ENCODE measurements at places on chromosomes 12 and 14.
A peak's percentile ranks its signal among the peaks of the same experiment; 100 is the strongest.

DNA sequence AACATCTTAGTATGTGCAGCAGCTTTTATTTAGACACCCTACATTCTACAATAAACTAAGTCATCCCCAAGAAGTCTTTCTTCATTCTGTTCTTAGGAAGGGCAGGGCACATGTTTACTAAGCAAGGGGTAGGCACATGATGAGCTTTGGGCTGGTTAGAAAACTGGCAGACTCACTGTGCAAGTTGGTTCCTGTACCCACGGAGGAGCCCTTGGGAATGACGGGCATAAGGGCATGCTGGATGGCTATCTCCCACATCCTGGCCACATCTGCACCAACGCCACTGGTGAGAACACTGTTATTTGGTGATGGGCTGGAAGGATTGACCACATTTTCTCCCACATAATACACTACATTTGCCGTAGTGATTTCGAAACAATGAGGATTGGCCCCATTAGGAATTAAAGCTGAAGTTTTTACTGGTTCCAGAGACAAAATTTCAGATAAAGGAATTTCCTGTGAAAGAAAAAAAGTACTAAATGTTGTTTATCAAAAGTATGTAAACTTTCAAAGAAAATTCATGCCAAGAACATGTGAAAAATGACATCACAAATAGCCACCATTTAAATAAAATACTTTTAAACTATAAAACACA is 297.0 kb downstream of the PRKD1 start:
- H3K36me3 ChIP-seq = no peaks in the 10 kb centered on the region
- no peaks in the 10 kb centered on the region for H3K27me3 ChIP-seq
- H3K27ac ChIP-seq = no peak overlapping the region
- DNase-seq = no peak

DNA sequence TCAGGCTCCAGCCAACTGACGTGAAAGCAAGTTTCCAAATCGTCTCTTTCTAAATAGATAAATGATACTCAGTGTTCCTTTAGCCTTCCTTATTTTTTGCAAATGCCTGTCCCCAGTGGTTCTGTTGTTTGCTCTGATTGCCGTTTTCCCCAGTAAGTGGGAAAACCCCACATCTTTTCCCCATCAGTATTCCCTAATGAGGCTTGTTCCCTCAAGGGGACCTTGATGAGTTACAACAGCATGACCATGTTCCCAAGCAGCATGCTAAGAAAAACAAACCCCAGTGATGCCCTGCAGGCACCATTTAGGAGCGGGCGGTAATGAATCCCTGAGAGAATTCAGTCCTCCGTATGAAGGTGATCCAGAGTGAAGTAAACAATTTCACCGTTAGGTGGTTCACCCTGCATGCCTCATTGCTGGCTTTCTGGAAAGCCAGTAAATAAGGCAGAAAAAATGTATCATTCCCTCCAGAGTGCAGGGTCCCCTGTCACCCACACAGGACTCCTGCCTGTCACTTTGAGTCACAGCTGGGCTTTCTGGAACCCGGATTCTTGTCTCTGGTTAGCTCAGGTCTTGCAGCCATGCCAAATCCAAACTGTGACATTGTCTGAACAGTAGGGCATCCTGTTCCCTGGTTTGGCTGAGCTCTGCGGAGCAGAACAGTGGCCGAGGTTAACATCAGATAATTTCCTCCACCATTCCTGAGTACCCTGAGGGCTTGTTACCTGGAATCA is 222.6 kb downstream of the RGS6 start:
- no peaks in the 10 kb centered on the region for H3K27me3 ChIP-seq
- H3K36me3 ChIP-seq = no peaks in the 10 kb centered on the region
- no peak for DNase-seq
- no peak overlapping the region for H3K4me3 ChIP-seq

GRCh38 chr12:75798136-75798926 is 233.2 kb downstream of the PHLDA1 start:
- no peaks in the 10 kb centered on the region for H3K4me1 ChIP-seq
- no peak overlapping the region for H3K4me3 ChIP-seq
- H3K36me3 ChIP-seq = no peaks in the 10 kb centered on the region
- no peak overlapping the region for H3K27ac ChIP-seq

DNA sequence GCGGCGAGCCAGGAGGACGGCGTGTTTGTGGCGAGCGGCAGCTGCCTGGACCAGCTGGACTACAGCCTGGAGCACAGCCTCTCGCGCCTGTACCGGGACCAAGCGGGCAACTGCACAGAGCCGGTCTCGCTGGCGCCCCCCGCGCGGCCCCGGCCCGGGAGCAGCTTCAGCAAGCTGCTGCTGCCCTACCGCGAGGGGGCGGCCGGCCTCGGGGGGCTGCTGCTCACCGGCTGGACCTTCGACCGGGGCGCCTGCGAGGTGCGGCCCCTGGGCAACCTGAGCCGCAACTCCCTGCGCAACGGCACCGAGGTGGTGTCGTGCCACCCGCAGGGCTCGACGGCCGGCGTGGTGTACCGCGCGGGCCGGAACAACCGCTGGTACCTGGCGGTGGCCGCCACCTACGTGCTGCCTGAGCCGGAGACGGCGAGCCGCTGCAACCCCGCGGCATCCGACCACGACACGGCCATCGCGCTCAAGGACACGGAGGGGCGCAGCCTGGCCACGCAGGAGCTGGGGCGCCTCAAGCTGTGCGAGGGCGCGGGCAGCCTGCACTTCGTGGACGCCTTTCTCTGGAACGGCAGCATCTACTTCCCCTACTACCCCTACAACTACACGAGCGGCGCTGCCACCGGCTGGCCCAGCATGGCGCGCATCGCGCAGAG is 873 bp downstream of the PLXNC1 start:
- H3K27ac ChIP-seq = no peak overlapping the region
- peak; percentile 33 for DNase-seq
- H3K36me3 ChIP-seq = no peaks in the 10 kb centered on the region
- peaks cover 29% of the 10 kb centered on the region for H3K4me1 ChIP-seq
- no peaks in the 10 kb centered on the region for H3K27me3 ChIP-seq

DNA sequence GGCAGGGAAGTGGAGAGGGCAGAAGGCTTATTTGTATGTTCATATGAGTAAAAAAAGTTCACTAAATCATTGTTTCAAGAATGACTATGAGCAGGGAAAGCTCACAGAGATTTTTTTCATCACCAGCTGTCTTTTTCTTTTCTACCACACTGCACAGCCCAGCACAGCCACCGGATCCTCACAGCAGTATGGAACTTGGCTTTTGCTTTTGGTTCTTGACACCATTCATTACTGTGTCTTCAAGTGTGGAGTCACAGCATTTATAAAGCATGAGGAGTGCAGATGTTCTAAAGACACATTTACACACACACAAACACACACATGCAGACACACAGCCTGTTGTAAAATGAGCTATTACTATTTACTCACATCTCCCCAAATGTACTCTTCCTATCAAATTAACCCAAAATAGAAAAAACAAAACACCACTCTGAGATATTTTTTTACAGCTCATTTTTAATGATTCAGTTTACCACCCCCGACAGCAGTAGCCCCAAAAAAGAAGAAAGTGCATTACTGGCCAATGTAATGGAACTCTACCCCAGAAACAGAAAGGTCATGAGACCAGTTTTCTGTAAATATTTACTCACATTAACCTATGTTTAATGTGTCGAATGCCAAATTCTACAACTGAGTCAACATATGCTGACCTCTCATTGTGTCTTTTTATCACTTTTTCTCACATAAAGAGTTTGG is 60.5 kb downstream of the BTG1 start:
- no peak overlapping the region for H3K27ac ChIP-seq
- no peaks in the 10 kb centered on the region for H3K27me3 ChIP-seq
- H3K36me3 ChIP-seq = no peaks in the 10 kb centered on the region
- H3K4me3 ChIP-seq = no peak overlapping the region

DNA sequence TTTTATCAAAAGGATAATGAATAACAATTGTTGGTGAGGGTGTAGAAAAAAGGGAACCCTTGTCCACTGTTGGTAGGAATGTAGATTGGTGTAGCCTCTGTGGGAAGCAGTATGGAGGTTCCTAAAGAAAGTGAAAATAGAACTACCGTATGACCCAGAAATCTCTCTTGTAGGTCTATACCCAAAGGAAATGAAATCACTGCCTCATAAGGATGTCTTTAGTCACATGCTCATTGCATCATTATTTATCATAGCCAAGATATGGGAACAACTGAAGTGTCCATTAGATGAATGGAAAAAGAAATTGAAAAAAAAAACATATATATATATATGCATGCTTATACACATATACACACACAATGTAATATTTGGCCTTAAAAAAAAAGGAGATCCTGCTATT is 158.8 kb upstream of the NPAS3 start:
- no peak overlapping the region for H3K27ac ChIP-seq
- no peaks in the 10 kb centered on the region for H3K4me1 ChIP-seq
- no peaks in the 10 kb centered on the region for H3K27me3 ChIP-seq
- H3K4me3 ChIP-seq = no peak overlapping the region

GRCh38 chr14:67515386-67516079 is 17.6 kb upstream of the PLEKHH1 start:
- H3K27ac ChIP-seq = no peak overlapping the region
- no peak for DNase-seq
- H3K36me3 ChIP-seq = no peaks in the 10 kb centered on the region
- H3K4me3 ChIP-seq = peak overlapping the region; percentile 84
- H3K27me3 ChIP-seq = no peaks in the 10 kb centered on the region

DNA sequence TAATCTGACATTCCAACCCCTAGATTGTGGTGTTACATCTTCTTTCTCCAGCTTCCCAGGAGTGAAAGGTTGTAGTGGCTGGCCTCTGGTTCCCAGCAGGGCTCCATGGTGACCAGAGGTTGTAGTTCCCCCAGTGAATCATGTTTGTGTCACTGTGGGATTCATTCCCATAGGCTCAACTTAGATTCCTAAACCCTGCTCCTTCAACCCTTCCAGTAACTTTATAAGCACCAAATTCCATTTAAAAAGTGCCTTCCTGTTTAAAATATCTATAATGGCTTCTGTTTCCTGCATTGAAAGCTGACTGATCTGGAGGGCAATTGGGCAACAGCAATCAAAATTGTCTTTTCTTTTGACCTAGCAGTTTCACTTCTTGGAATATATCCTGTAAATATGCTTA is 40.5 kb upstream of the TBC1D15 start:
- no peaks in the 10 kb centered on the region for H3K36me3 ChIP-seq
- DNase-seq = no peak
- no peaks in the 10 kb centered on the region for H3K4me1 ChIP-seq

DNA sequence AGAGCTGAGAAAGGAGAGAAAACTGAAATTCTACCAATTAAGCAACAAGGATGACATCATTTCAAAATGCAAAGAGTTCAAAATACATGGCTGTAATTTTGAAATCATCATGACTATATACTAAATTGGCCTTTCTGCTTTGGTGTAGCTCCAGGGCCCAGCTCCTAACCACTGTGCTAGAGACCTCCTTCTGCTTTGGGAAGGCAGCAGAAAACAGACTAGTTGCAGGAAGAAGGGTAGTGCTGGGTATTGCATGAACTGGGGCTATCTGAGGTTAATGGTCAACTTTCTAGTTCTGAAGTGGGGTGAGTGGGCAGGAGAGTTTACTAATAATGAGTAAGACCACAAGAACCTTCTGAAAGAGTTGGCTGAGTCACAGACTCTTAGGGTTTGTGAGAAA is 66.2 kb downstream of the PTGER2 start:
- no peak overlapping the region for H3K27ac ChIP-seq
- H3K4me1 ChIP-seq = peaks cover 10% of the 10 kb centered on the region
- DNase-seq = no peak
- no peak overlapping the region for H3K4me3 ChIP-seq
- no peaks in the 10 kb centered on the region for H3K36me3 ChIP-seq

GRCh38 chr14:101761032-101761880 is at the start of gene PPP2R5C:
TSS of gene PPP2R5C (plus strand) at chr14:101761709. CDS start at chr14:101761894, 185 bp downstream.
- DNase-seq = peak; percentile 84
- H3K4me1 ChIP-seq = peaks cover 30% of the 10 kb centered on the region

- no peak overlapping the region for H3K4me3 ChIP-seq
- H3K27ac ChIP-seq = no peak overlapping the region
- H3K36me3 ChIP-seq = no peaks in the 10 kb centered on the region
Measured at GRCh38 chr12:3352230-3352629, 138.8 kb upstream of the PRMT8 start.

DNA sequence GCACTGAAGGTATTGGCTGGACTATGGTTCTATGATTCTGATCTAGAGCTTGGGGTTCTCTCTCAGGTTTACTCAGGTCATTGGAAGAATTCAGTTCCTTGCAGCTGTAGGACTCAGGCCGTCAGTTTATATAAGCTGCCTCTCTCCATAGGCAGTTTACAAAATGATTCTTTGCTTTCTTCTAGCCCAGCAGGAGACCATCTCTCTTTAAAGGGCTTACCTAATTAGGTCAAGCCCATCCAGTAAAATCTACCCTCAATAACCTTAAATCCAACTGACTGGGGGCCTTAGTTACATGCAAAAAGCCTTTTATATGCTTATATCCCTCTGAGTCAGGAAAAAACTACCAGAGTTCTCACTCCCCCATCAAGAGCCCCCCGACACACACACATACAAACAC is 80.5 kb upstream of the GARIN6 start:
- no peaks in the 10 kb centered on the region for H3K27me3 ChIP-seq
- no peaks in the 10 kb centered on the region for H3K4me1 ChIP-seq
- H3K4me3 ChIP-seq = no peak overlapping the region

GRCh38 chr14:91580876-91581577 is 70.9 kb upstream of the PPP4R3A start:
- H3K27ac ChIP-seq = no peak overlapping the region
- DNase-seq = no peak
- H3K4me1 ChIP-seq = no peaks in the 10 kb centered on the region
- no peak overlapping the region for H3K4me3 ChIP-seq
- H3K36me3 ChIP-seq = no peaks in the 10 kb centered on the region

All from CD4-positive, alpha-beta T cell (primary cell).